Activated naive CD4-positive, alpha-beta T cell (primary cell): ENCODE measurements at places on chromosomes 7 and 10.

GRCh38 chr10:94178475-94179253 lies 184.1 kb downstream of the NOC3L start:
- DNase-seq = no peak

DNA sequence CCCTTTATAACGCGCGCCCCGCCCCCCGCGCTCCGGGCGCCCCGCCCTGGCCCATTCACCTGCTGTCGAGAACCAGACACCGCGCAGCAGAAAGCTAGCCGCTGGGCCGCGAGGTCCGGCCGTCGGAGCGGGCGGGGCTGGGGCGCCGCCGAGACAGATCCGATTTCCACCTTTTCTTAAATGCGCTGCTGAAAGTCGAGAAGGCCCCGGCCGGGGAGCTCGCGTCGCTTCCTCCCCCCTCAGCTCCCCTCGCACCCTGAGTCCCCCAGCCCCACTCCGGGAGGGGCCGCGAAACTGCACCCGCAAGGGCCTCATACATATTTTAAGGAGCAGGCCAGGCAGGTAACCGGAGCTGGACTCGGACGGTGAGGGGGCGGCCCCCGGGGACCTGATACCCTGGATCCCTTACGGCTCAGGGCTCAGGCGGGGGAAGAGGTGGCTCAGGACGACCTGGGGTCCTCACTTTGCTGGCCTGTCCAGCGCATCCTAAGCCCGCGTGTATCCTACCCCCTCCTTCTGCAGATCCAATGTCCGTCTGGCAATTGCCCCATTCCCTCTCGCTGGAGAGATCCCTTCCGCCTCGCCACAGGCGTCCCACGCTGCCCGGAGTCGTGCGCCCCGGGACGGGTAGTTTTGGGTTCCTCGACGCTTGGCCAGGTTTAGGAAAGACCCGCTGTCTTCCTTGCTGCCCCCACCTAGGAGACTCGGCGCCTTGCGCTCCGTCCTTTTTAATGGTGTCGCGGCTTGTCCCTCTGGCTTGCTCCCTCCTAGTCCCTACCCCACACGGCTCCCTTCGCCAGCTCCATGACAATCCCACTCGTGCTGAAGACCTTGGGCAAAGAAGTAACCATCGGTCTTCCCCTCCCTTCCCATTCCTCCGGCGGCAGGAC lies 170.6 kb downstream of the UBE2H start:
- DNase-seq = no peak

GRCh38 chr10:91677911-91678310 lies 45.0 kb upstream of the PPP1R3C start:
- DNase-seq = no peak

GRCh38 chr7:29920491-29920890 lies 69.1 kb downstream of the SCRN1 start:
- no peak for DNase-seq

DNA sequence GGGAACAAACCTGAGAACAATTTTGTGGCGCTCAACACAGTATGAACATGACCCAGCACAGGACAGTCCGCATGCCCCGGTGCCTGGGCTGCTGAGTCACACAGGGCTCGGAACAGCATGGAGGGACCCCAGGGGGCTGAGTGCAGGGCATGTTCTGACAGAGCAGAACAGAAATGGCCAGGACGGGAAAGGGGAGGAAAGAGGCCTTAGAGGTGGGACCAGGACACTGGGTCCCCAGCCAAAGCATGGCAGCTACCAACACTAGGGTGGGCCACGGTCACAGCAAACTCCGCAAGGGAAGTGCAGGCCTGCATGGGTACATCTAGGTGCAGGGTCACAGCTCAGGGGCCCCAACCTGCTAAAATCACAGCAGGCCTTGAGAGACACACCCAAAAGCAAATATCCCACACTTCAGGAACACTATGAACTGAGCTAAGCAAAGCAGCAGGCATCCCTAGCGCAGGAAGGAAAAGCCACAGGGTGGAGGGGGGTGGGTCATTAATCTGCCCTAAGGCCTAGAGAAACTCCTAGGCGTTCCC lies 5.6 kb downstream of the IMPDH1 start:
- no peak for DNase-seq

GRCh38 chr10:35940141-35941041 lies 298.3 kb upstream of the FZD8 start:
- no peak for DNase-seq

- no peak for DNase-seq
Measured at GRCh38 chr10:73941300-73941699, 30.4 kb downstream of the PLAU start.

GRCh38 chr10:13092291-13093102 lies 7.5 kb upstream of the OPTN start:
- no peak for DNase-seq

GRCh38 chr10:91582153-91582554 lies 50.7 kb downstream of the PPP1R3C start:
- no peak for DNase-seq

DNA sequence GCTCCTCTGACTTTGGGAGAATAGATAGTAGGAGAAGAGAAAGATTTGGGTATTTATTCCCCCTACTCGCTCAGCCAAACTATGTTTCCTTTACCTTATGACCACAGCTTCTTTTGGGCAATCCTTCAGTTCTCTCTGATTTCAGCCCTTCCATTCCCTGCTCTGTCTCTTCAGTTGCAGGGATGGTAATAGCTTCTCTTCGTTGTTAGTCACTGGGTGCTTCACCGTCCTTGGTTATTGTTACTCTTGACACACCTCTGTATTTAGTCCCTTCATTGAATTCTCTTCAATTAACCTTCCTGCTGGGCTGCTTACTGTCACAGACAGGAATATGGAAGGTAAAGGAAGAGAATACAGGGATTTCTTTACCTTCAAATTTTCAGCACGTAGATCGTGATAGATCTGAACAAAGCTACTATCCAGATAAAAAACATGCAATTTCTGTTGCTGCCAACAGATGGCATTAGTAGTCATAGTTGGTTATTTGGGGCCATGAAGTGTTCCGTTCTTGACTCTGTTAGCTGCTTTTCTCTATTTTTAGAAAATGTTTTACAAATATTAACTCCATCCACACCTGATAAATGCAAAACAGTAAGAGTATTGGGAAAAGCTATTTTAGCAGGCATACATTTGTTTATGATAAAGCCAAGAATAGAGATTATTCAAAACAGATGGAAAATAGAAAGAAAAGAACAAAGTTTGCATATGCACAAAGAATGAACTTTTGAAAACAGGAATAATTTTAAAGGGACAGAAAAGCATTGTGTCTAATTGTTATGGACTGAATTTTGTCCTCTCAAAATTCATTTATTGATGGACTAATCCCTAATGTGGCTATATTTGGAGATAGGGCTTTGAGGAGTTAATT lies 14.0 kb upstream of the PTTG1IP2 start:
- no peak for DNase-seq

GRCh38 chr7:138835087-138835486 lies 37.1 kb upstream of the ATP6V0A4 start:
- DNase-seq = no peak

- DNase-seq = no peak
Measured at GRCh38 chr10:132407846-132408278, 10.9 kb downstream of the PWWP2B start.

DNA sequence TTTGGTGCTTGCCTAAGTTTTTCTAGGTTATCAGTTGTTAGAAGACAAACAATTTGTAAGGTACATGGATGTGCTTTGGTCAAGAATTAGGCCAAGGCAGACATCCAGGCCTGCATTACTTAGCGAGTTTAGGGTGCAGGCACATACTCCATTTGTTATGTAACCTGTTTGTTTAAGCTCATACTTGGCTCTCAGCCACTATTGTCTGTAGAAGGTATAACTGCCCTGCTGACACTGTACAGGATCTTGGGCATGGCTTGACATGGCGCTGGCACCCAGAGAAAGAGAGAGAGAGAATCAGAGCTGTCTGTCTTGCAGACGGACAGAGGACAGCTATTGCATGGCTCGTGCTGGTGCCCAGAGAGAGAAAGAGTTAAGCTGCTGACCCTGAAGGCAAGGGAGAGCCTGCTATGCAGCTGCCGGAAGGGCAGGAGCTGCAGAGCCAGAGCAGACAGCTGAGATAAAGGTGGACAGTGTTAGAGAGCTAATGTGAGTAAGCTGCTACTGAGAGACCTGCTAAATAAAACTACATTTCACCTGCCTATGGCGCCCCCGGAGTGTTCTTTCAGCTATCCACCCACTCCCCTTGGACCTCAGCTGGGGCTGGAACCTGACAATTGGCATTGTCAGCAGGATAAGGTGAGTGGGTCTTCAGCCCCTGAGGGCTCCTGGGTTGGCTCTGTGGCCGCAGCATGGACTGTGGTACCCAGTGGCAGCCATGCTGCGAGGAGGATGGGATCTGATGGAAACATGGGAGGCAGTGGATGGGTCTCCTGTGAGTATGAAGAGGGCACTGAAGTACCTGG lies 120.9 kb upstream of the TMEM106B start:
- no peak for DNase-seq

- DNase-seq = no peak
Measured at GRCh38 chr7:2146676-2147472, 85.9 kb downstream of the MAD1L1 start.

GRCh38 chr7:96285579-96285978 lies 36.3 kb downstream of the SLC25A13 start:
- no peak for DNase-seq

DNA sequence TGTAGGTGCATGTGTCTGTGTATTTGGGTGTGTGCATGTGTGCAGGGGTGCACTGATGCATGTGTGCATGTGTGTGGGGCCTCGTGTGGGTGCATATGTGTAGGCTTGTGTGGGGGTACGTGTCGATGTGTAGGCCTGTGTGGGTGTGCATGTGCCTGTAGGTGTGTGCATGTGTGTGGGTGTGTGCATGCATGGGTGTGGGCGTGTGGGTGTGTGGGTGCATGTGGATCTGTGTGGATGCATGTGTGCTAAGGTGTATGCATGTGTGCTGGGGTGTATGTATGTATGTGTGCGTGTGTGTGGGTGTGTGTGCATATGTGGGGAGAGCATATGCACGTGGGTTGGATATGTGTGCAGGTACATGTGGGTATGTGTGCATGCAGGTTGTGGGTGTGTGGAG lies 73.2 kb downstream of the NKX6-2 start:
- no peak for DNase-seq

DNA sequence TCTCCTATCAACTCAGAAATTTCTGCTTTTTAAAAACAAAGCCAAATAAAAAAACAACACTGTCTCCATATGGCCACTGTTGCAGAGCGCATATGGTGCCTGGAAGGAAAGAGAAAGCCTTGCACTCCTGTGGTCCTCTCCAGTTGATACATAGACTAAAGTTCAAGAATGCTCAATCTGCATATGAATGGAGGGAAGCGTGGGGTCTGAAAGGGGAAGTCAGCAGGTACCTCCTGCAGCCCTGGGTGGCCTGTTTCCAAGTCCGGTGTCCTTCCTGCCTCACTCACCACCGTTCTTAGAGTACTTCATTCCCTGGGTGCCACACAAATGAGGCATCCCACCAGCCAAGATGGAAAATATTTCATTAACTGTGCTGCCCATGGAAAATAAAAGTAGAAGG lies 138.3 kb upstream of the PALS2 start:
- DNase-seq = no peak

DNA sequence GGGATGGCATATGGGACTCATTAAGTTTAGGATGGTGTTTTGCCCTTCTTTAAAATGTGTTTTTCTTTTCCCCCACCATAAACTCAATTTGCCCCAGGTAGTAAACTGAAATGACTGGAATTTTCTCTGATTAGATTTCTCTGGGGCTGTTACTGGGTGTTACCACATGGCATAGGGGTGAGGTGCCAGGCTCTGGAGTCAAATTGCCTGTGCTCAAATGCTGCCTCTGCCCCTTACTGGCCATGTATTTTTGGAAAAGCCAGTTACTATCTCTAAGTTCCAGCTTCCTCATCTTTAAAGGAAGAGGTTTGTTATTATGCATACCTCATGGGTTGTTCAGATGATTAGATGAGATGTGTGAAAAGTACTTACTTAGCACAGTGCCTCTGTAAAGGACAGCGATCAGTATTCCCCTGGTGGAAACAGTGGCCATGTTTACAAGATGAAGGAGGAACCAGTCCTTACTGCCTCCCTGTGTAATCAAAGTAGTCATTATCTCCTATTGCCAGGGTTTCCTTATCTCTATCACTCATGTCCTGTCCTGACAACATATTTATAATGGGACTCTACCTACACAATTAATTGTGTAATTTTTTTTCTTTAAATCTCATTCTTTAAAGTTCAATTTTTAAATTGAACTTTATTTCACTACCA lies 352.0 kb downstream of the KCNMA1 start:
- no peak for DNase-seq

DNA sequence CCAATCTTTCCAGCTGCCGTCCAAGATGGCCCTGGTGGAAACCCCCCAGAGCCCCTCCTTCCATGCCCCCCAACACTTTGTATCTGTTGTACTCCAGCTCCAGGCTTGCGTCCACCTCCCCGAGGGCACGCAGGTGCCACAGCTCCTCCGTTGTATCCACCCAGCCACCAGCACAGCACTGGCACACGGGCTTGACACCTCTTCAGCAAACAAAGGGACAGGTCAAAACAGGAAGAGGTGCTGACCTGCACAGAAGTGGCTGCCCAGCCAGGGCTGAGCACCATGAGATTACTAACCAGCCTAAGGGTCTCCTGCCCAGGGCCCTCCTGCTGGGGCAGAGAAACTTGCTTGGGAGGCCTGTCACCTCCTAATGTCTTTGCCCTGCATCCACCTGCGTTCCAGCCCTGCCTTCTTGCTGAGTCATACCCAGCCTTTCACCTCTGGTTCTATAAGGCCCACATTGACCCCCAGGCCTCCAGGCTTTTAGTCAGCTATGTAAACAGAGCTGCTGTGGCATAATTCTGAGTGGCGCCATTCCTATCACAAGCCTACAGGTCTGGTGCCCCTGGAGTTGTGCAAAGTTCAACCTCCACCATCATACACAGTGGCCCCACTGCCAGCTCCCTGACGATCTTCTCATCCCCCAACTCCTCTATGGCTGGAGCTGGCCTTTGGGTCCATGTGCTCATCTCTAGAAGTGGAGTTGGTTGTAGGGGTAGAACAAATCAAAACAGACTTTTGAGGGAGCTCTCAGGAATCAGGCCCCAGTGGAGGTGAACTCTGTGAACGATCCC lies 20.9 kb downstream of the SLC29A3 start:
- DNase-seq = no peak

DNA sequence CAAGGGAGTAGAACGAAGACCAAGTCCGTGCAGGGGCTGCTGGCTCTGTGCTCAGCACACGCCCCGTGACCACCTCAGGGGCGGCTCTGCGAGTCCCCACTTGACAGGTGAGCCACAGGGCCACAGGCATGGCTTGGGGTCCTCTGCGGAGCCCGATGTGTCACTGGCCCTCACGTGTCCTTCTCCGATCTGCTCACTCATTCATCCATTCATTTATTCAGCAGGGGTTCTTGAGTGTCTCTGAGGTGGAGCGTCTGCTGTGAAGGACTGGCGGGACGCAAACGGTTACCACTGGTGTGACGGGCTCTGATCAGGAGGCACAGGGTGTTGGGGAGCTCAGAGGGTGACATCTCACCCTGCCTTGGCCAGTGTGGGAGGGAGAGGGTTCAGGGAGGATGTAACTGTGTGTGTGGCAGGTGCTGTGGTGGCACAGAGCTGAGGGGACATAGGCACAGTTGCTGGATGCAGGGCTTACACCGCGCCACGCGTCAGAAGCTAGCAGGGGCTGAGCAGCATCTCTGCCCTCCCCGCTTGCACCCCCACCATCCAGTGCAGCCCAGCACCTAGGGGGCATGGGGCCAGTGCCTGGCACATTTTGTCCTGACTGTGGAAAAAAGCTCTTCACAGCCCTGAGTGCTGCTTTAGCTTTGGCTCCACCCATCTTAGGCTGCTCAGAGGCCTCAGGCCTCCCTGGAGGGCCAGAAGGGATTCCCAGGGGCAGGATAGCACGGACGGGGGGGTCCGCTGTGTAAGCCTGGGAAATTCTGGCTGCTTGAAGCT lies 116.8 kb downstream of the LHPP start:
- no peak for DNase-seq
